Esophagus muscularis mucosa (tissue), 4 donors: ENCODE measurements at places on chromosomes 7 and 10. TPM values are rescaled to one million over a fixed set of nuclear protein-coding genes. Genes with fewer than 3 reads are reported as not detected.

TYW1B gene
- 1.8 TPM for total RNA-seq

ABCA13 gene
- total RNA-seq = not detected

MAD1L1 gene
- total RNA-seq = 29.9 TPM

WAC gene
- total RNA-seq = 157 TPM

TMEM270 gene
- not detected for total RNA-seq

C10orf53 gene
- total RNA-seq = not detected

ZPBP gene
- total RNA-seq = not detected

TYW1 gene
- 10.7 TPM for total RNA-seq

HDAC9 gene
- 63.0 TPM for total RNA-seq

CYP2C19 gene
- total RNA-seq = 0.17 TPM

FAM171A1 gene
- total RNA-seq = 14.1 TPM

ZNF655 gene
- 140 TPM for total RNA-seq

GRCh38 chr10:70381471-70382421 lies 679 bp downstream of the LRRC20 start:
- H3K4me3 ChIP-seq = peak overlapping the region; percentile 83
- no peaks in the 10 kb centered on the region for H3K36me3 ChIP-seq
- peak overlapping the region; percentile 77 for H3K27ac ChIP-seq
- no peaks in the 10 kb centered on the region for H3K27me3 ChIP-seq
- H3K4me1 ChIP-seq = peaks cover 19% of the 10 kb centered on the region

DNA sequence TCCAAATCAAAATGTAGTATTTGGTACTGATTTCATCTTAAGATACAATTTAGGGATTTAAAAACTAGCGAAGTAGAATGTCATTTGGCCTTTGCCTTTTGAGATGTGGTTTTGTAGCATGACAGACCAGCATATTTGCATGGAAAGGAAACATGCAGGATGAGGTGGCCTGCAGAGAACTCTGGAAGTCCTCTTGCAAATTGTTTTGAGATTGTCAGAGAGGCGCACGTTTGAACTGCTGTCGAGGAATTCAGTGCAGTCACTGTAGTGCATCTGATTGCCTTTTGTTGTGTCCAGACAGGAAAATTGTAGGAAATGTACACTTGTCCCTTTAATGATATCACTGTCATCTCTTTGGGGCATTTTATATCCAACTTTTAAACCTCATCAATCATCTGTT lies 136.7 kb downstream of the CELF2 start:
- H3K27me3 ChIP-seq = no peaks in the 10 kb centered on the region
- no peaks in the 10 kb centered on the region for H3K36me3 ChIP-seq
- DNase-seq = no peak
- peaks cover 45% of the 10 kb centered on the region for H3K4me1 ChIP-seq

DNA sequence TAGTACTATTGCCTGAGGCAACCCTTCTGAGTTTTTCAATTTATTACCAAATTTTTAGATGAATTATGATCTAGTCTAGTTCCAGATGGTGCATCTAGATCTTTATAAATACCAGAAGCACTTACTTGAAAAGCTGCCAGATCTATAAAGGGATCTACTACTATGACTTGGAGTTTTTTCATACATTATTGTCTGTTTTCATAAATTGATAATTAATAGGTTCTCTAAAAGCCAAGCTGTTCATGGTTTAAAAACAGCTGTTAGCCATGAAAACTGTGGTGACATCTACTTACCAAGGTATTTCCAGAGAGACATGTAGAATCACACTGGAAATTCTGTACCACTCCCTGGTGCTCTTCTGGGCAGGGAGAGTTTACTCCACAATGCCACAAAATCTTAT lies 786.5 kb upstream of the C7orf33 start:
- no peaks in the 10 kb centered on the region for H3K36me3 ChIP-seq
- H3K27me3 ChIP-seq = no peaks in the 10 kb centered on the region
- no peak overlapping the region for H3K27ac ChIP-seq
- DNase-seq = no peak
- H3K4me3 ChIP-seq = no peak overlapping the region

GRCh38 chr7:76054123-76055120 lies 6.5 kb downstream of the MDH2 start:
- no peaks in the 10 kb centered on the region for H3K27me3 ChIP-seq
- H3K4me1 ChIP-seq = peaks cover 37% of the 10 kb centered on the region
- no peak for DNase-seq
- peaks cover 23% of the 10 kb centered on the region for H3K36me3 ChIP-seq

- H3K4me3 ChIP-seq = no peak overlapping the region
- no peak overlapping the region for H3K27ac ChIP-seq
- H3K4me1 ChIP-seq = no peaks in the 10 kb centered on the region
Measured at GRCh38 chr7:88357294-88357693, 50.6 kb upstream of the STEAP4 start.

GRCh38 chr7:32163141-32163806 lies 93.1 kb upstream of the PDE1C start:
- H3K27me3 ChIP-seq = no peaks in the 10 kb centered on the region
- H3K36me3 ChIP-seq = no peaks in the 10 kb centered on the region
- no peak for DNase-seq
- H3K27ac ChIP-seq = peak overlapping the region; percentile 27
- H3K4me3 ChIP-seq = no peak overlapping the region

GRCh38 chr7:43249823-43250145 lies 137.3 kb downstream of the HECW1 start:
- H3K4me1 ChIP-seq = peaks cover 11% of the 10 kb centered on the region
- H3K36me3 ChIP-seq = no peaks in the 10 kb centered on the region
- no peak overlapping the region for H3K4me3 ChIP-seq

DNA sequence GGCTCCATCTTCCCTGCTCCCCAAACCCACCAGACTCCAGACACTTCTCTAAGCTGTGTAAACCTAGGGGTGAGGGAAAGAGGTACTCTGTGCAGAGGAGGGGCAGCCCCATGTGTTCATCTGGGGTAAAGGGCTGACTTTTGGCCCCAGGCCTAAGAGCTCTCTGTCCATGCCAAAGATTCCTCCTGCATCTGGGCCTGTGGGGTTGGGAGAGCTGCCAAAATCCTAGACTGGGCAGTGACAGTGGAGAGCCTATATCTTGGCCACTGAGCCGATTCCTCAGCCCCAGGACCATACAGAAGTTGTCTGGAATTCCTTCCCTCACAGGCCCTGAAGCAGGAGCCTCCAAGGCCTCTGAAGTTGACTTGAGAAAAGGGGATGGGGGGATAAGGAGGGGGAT lies 25.3 kb upstream of the LEP start:
- no peaks in the 10 kb centered on the region for H3K36me3 ChIP-seq
- DNase-seq = no peak
- H3K4me1 ChIP-seq = no peaks in the 10 kb centered on the region
- no peak overlapping the region for H3K4me3 ChIP-seq
- H3K27me3 ChIP-seq = no peaks in the 10 kb centered on the region

GRCh38 chr10:35327790-35328403 lies 8.4 kb upstream of the CCNY start:
- H3K27me3 ChIP-seq = no peaks in the 10 kb centered on the region
- peaks cover under 1% of the 10 kb centered on the region for H3K36me3 ChIP-seq
- H3K4me1 ChIP-seq = peaks cover 61% of the 10 kb centered on the region
- H3K4me3 ChIP-seq = no peak overlapping the region

DNA sequence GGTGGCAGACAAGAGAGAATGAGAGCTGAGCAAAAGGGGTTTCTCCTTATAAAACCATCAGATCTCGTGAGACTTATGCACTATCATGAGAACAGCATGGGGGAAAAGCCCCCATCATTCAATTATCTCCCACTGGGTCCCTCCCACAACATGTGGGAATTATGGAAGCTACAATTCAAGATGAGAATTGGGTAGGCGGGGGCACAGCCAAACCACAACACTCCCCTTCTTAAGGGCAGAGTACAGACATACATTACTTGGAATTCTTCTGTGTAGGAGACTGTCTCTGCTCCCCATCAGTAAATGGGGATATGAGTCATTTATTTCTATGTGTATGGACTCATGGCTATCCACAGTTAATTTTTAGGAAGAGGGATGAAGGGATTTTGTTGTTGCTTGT lies 31.2 kb downstream of the FAM171A1 start:
- no peak overlapping the region for H3K27ac ChIP-seq
- no peak for DNase-seq
- H3K4me1 ChIP-seq = peaks cover 5% of the 10 kb centered on the region
- no peaks in the 10 kb centered on the region for H3K27me3 ChIP-seq
- H3K36me3 ChIP-seq = no peaks in the 10 kb centered on the region
- no peak overlapping the region for H3K4me3 ChIP-seq

- H3K27ac ChIP-seq = no peak overlapping the region
- H3K4me1 ChIP-seq = peaks cover 8% of the 10 kb centered on the region
- H3K4me3 ChIP-seq = no peak overlapping the region
- no peaks in the 10 kb centered on the region for H3K27me3 ChIP-seq
Measured at GRCh38 chr7:5584821-5585220, 161.2 kb upstream of the TNRC18 start.

DNA sequence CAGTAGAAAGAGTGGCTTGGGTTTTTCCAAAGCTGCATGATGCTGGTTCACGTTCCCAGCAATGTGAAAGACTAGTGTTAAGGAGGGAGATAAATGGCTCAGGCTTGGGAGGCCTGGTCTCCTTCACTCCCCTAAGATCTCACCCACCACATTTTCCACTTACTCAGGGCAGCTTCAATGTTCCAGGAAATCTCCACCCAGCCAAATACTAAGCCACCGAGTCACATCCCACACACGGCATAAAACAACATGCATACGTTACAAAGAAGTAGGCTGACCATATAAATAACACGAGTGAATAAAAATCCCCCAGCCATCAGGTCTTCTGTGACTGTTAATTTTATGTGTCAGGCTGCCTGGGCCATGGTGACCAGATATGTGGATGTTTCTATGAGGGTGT lies 303.5 kb downstream of the SFMBT2 start:
- no peak overlapping the region for H3K27ac ChIP-seq
- DNase-seq = no peak
- H3K36me3 ChIP-seq = no peaks in the 10 kb centered on the region

GRCh38 chr7:24384362-24385030 lies 100.5 kb downstream of the NPY start:
- DNase-seq = no peak
- H3K4me1 ChIP-seq = no peaks in the 10 kb centered on the region
- H3K4me3 ChIP-seq = no peak overlapping the region

DNA sequence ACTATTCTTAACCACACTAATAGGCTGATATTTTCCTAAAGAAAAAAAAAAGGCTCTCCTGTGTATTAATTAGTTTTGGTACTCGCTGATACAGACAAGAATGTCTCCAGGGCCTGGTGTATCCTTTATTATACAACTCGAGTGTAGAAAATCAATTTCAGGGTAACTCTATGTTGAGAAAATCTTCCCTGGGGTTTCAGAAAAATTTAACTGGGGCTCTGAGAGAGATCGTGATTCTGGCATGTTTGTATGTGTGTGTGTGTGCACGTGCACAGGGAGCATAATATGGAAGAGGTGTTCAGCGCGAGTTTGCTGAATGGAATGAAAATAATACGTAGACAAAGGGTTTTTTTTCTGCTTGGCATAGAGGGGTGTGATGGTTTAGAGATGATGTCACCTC lies 496.8 kb downstream of the GPAM start:
- no peak for DNase-seq
- no peaks in the 10 kb centered on the region for H3K36me3 ChIP-seq
- no peak overlapping the region for H3K27ac ChIP-seq
- H3K4me3 ChIP-seq = no peak overlapping the region

- no peak overlapping the region for H3K4me3 ChIP-seq
- no peak for DNase-seq
- H3K4me1 ChIP-seq = no peaks in the 10 kb centered on the region
- peaks cover 31% of the 10 kb centered on the region for H3K36me3 ChIP-seq
- H3K27me3 ChIP-seq = no peaks in the 10 kb centered on the region
- H3K27ac ChIP-seq = no peak overlapping the region
Measured at GRCh38 chr7:2220030-2220429, 12.7 kb downstream of the MAD1L1 start.

DNA sequence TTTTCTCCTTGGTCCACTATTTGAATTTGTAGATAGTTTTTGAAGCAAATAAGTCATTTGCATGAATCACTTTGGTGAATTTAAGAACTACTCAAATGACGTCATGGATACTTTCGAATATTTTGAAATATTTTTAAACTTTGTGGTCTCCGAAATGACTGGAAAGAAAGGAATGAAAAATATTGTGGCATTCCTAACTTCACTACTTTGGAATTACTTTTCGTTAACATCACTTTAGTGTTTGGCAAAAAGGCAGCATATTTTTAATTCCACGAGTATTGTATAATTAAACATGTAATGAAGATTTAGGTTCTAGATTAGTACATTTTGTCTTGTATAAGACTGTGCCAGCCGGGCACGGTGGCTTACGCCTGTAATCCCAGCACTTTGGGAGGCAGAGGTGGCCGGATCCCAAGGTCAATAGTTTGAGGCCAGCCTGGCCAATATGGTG lies 35.3 kb upstream of the ZRANB1 start:
- peaks cover 7% of the 10 kb centered on the region for H3K4me1 ChIP-seq
- no peaks in the 10 kb centered on the region for H3K36me3 ChIP-seq
- no peak overlapping the region for H3K27ac ChIP-seq
- no peak overlapping the region for H3K4me3 ChIP-seq
- no peak for DNase-seq
- H3K27me3 ChIP-seq = no peaks in the 10 kb centered on the region

DNA sequence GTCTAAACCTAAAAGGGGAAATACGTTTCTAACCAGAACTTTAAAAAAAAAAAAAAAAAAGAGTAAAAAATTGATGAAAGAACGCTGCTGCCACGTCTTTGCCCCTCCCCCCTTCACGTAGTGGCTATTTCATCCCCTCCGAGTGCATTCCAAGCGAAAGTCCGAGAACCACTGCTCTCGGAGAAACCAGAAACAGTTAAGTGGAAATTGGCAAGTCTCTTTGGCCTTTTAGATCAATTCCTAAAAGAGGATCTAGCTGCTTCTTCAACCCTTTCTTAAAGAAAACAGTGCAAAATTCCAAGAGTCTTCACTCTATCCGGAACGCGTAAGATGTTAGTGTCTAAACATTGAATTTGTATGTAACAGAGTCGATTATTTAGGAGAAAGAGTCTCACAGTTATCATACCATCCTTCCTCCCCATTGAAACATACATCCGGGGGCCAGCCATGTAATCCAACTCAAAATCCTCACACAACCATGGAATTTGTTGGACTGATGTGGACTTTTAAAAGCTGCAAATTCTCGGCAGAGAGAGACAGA lies 1.1 kb downstream of the P4HA1 start:
- H3K27ac ChIP-seq = peak overlapping the region; percentile 94
- H3K27me3 ChIP-seq = no peaks in the 10 kb centered on the region
- no peak for DNase-seq
- peak overlapping the region; percentile 81 for H3K4me3 ChIP-seq
- H3K4me1 ChIP-seq = peaks cover 24% of the 10 kb centered on the region

DNA sequence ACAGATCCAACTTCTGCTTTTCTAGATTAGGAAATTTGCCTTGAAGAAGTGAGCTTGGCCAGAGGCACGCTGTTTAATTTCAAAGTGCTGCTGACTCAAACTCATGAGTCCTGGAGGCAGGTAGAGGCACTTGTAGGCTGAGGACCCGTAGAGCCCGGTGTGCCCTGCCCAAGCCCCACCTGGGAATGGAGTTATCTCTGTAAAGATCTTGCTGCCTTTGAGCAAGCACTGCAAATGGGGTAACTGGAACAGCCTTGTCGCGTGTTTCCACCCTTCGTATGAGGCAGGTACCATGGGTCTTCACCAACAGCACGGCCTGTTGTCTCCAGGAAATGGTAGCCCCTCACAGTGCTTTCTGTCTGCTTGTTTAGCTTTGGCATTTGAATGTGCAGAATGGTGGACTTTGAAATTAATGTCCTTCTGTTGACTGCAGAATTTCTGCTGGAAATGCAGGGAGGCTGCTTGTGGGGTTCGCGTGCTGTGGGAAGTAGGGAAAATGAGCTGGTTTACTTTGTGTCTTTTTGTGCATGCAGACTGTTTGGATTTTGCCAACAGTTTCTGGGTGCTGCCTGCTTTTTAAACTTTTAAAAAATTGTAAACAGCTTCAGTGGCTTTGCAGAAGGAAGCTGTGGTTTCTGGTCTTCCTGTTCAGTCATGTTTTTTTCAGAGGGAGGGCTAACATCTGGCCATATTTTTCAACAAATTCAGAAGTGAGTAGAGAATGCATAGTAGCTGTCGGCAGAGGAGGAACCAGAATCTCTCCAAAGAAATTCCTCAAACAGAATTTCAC lies 27.2 kb downstream of the CCM2 start:
- H3K27me3 ChIP-seq = no peaks in the 10 kb centered on the region
- no peaks in the 10 kb centered on the region for H3K36me3 ChIP-seq
- H3K4me3 ChIP-seq = peak overlapping the region; percentile 19
- peak overlapping the region; percentile 8 for H3K27ac ChIP-seq
